ENCODE measurements at places on chromosomes 7 and 10.

DNA sequence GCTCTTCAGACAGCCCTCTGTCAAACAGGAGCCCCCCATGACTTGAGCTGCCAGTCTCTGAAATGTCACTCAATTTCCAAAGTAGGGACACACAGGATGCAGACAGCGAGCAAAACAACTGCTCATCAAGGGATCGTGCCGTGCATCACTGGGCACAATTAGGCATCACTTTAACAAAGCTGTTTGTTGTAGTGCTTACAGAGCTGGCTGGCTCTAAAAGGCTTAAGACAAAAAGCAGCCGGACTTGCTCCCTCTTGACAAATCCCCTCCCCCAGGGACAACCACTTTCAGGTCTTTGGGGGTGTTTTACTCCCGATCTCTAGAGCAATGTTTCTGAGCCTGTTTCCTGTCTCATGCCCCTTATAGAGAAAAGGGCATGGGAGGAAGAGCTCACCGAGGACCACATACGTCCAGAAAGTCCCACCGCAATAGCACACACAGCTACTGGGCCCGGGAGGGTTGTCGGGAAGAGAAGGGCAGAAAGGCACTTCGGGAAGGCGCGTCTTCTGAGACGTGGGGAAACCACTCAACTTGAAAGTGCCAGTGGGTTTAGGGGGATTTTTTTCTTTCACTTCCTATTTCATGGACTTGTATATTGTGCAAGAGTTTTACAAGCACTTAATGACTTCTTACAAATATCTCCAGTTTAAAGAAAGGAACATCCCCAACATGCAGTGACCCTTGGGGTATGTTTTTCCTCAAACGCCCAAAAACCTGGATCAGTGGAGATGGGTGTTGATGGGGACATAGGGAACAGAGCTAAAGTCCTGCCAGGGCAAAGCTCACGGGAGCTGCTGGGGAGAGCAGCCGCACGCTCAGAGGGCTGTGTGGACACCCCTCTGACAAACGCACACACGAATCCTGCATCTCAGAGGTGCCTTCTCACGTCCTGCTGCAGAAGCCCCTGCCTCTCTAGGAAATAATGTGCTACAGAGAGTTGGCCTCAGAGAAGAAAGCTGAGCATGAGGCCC, 27.1 kb downstream of the LRRC20 start:
- no peak for DNase-seq

GRCh38 chr7:16619979-16620408, 25.6 kb downstream of the ANKMY2 start:
- DNase-seq, result no peak

GRCh38 chr7:105990141-105990540, 27.1 kb downstream of the CDHR3 start:
- no peak for DNase-seq

- DNase-seq, result no peak
Observed at GRCh38 chr7:149302865-149303264, 40.9 kb downstream of the ZNF783 start.

DNA sequence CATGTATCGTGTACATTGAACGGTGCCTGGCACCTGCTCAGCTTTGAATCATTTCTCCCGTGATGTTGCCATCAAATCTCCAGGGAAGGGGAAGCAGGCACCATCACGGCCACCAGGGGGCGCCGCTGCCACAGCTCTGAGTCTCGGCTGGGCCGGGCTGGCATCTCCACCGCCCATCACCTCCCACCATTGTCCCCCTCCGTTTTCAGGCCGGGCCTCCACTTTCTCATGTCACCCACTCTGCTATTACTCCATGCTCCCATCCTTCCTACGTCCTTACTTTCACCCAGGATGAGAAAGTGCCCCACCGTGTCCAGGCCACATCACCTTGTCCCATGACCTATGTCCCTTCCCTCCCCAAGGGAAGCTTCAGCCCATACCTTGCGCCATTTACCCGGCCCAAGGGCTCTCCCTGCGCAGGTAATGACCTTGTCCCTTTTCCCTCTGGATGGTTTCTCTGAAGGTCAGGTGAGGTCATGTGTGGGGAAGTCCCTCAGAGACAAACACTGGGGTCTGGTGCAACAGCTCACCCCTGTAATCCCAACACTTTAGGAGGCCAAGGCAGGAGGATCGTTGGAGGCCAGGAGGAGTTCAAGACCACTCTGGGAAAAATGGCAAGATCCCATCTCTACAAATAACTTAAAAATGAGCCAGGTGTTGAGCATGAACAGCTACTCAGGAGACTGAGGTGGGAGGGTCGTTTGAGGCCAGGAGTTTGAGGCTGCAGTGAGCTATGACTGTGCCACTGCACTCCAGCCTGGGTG, 31.8 kb upstream of the OCM2 start:
- DNase-seq, result no peak

GRCh38 chr7:77657427-77658224, 38.6 kb upstream of the RSBN1L start:
- DNase-seq, result no peak

DNA sequence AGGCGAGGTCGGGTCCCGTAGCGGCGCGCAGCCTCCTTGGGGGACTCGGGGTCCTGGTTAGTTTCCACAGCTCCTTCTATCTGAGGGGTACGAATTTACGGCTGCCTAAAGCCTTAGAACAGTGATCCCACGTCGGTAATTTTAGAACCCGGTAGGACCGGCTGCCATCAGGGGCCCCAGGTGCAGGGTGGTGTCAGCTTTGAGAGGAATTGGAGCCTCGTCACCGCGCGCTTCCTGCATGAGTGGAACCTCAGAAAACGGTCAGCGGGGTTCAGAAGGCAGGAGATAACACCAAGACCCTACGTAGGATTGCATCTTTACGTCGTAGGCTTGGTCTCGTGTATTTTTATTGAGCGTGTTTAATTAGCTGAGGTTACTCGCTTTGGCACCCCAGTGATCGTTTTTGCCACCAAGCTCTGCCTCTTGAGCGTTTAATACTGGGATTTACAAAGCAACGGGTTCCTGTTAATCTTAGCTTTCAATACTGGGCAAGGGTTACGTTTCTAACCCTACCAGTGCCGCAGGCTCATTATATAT, 443 bp downstream of the RNF32 start:
- no peak for DNase-seq

- DNase-seq, result no peak
Observed at GRCh38 chr10:67783606-67784294, 54.2 kb downstream of the DNAJC12 start.

- no peak for DNase-seq
Observed at GRCh38 chr10:82882722-82883121, 1007.7 kb downstream of the NRG3 start.

GRCh38 chr7:30177186-30177585, 42.4 kb downstream of the MTURN start:
- no peak for DNase-seq

DNA sequence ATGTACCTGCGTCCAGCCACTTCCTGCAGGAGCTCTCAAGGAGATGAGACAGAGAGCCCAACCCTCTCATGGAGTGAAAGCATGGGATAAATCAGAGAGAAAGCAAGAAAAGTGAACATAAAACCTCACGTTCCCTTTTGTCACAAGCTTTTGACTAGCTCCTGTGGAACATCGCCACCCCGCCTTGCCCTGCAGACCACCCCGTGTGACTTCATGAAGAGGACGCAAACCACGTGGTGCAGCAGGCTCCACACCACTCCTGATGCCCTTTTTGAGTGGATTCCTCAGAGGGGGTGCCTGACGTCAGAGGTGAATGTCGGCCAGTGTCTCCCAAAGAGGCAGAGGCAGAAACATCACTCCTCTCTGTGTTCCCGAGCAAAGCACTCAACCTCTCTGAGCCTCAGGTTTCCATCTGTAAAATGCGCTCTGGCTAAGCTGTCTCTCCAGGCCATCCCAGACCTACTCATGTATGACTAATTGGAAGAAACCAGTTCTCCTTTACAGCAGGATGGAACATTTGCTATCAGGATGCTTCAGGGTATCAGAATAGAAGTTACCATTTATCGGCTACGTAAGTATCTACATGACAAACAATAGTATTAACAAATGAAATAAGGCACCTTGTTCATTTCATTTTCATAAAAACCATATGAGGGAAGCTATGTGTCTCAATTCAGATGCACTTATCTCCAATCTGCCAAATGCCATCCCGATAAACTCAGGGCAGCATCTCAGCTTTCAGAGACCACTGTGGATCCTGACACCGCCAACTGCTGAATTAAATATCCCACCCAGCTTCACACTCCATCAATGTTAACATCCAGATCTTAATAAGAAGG, 5.3 kb downstream of the ZNF488 start:
- no peak for DNase-seq

- DNase-seq, result no peak
Observed at GRCh38 chr7:3488829-3489228, 187.8 kb downstream of the SDK1 start.

DNA sequence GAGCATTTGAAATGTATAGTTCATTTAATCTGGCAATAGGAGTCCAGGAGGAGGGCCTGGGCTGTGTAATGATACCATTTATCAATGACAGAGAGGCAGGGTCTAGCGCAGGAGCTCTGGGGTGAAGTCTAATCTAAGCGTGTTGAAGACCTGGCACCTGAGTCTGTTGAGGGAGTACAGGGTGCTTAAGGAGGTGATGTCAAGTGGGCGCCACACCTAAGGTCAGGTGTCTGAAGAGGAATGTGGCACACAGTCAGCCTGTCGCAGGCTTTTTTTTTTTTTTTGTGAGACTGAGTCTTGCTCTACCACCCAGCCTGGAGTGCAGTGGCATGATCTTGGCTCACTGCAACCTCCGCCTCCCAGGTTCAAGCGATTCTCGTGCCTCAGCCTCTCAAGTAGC, 2.3 kb downstream of the LLCFC1 start:
- no peak for DNase-seq

DNA sequence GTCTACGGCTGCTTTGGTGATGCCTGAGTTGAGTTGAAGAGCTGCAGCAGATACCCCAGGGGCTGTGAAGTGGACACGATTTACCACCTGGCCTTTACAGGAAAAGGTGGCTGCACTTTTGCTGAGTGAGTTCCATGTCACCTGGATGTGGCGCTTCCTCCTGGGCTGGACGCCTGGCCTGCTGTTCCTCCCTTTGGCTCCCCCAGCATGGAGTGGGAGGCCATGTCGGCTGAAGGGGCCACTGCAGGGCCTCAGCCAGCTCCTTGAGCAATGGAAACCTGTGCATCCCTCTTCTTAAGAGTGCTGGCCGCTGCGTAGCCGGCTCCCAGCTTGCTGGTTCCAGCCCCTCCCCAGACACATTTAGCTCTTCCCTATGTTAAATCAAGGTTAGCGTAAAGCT, 221.0 kb downstream of the GLRX3 start:
- DNase-seq, result no peak

DNA sequence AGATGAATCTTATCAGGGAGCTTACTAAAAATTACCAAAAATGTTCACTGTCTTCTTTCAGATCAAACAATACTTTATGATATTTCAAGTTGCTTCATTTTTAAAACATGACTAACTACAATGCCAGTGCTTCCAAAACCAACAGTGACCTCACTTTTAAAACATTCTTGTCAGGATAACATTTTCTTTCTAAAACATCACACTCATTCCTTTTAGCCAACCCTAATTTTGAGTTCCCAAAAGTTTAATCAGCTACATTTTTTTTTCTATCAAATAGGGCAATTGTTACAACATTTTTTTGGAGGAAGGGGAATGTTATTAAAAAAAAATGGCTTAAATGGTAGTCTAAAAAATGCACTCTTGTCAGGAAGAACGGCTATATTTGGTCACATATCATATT, 37.3 kb downstream of the RTKN2 start:
- peak; percentile 83 for DNase-seq

DNA sequence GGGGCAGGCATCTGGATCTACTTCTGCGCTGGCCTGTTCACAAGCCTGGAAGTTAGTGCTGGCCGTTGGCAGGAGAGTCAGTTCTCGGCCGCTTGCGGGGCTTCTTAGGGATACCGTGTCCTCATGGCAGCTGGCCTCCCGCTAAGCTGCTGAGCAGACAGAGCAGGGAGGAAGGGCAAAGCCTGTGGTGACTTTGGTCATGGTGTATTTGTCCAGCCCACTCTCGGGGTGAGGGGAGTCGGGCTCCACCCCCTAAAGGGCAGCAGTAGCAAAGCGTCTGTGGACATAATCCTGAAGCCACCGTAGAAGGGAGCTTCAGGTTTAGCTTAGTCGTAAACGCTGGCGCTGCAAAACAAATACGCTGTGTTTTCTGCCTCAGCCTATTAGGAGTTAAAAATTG, 12.2 kb downstream of the UBE3C start:
- DNase-seq, result no peak

- DNase-seq, result no peak
Observed at GRCh38 chr10:61068471-61068870, 124.5 kb upstream of the RHOBTB1 start.

- DNase-seq, result no peak
Observed at GRCh38 chr7:10429511-10429910, 544.2 kb upstream of the PHF14 start.

GRCh38 chr7:17147409-17147808, 151.0 kb upstream of the AHR start:
- peak; percentile 56 for DNase-seq

GRCh38 chr10:32985341-32985764, 27.3 kb upstream of the ITGB1 start:
- no peak for DNase-seq

- no peak for DNase-seq
Observed at GRCh38 chr7:13965077-13965476, 24.4 kb downstream of the ETV1 start.

- no peak for DNase-seq
Observed at GRCh38 chr10:15585303-15585715, 134.4 kb downstream of the ITGA8 start.

DNA sequence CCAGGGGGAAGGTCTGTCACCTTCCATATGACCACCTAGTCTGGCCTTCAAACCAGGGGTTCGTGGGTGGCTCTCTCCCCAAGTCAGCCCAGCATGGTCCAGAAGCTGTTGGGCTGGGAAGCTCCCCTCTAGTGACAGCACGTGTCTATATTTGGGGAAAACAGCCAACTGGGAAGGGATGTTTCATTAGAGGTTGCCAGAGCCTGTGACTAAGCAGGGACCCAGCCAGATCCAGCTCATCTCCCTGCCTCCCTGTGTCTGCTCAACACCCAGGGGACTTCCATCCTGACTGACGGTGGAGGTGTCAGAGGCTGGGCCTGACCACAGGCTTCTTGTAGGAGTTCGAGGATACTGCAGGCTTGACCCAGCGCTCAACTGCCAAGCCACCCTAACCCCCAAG, 10.5 kb downstream of the STYXL1 start:
- peak; percentile 57 for DNase-seq

DNA sequence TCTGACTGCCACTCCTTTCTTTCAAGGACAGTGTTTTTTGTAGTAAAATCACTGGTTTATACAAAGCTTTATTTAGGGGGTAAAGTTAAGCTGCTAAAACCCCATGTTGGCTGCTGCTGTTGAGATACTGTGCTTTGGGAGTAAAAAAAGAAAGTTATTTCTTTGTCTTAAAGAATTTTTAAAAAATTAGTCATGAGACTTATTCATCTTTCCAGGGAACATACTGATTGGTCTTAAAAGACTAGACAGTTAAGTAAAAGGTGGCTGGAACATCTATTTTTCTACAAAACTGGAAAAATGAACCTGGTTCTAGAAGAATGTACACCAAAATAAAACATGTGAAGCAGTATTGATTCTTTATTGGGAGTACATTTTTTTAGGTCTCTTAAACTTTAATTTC, 20.6 kb downstream of the BBIP1 start:
- DNase-seq, result no peak

DNA sequence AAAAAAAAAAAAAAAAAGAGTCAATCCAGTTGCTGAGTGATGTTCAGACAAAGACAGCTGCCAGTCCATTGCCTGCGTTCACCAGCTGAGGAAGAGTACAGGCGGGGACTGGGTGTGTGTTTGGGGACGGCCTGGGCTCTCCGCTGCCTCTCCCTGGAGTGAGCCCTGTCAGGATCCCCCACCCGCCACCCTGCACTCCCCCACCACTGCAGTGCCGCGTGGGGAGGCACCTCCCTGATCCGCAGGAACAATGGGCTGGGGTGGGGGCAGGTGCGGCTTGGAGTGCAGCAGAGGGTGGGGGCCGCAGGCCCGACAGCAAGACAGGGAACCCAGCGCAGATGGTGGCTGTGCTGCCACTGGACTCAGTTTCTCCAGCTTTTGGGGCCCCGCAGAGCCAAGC, 1.4 kb downstream of the HSPA12A start:
- DNase-seq, result no peak
